ENCODE measurements at places on chromosomes 4 and X.

DNA sequence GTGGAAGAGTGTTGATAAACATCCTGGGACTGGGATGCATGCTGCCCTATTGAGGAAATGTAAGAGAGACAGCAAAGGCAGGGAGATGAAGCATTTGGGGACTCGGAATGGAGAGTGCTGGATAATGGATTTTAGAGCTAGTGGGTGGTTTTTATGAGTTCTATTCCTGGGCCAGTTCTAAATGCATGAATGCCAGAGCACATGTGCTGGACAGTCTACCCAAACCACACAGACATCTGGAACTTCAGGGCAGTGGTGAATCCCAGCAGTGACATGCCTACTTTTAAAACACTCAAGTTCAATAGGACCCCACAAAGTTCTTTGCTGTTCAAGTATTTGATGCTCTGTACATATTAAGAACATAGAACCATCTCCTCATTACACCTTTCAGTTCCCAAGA lies 133.9 kb downstream of the CBR4 start:
- DNase-seq, result no peak

GRCh38 chr4:79141530-79141929 lies 184.3 kb downstream of the NAA11 start:
- no peak for DNase-seq

DNA sequence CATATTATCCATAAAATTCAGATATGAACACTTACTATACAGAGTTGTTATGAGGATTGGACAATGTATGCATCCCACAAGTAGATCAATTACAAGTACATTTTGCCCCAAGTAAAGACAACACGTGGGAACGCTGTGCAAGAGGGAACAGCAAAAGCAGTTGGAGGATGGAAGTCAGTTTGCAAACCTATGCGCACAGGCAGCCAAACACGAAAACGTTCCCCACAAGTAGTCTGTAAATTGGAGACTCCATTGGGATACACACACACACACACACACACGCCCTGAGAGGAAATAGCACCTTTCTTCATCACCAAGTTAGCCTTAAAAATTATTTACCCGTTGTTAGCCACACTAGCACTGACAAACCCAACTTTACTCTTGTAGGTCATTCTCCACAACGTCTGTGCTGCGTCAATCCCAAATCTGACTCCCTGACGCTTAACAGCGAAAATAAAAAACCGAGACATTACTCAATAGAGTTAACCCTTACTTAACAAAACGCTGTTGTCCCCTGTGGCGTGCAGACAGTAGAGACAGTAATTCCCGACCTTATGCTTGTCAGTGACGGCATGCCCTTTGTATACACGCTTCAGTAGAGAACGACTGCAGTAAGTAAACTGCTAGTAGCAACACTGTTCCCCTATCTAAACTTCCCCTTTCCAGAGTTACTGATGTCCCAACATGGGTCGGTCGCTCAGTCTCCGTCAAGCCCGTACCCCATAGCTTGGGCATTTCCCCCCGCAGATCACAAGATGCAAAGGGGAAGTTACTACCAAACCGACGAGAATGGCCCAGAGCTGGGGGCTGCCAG lies 730 bp downstream of the MANBA start:
- peak; percentile 4 for DNase-seq

DNA sequence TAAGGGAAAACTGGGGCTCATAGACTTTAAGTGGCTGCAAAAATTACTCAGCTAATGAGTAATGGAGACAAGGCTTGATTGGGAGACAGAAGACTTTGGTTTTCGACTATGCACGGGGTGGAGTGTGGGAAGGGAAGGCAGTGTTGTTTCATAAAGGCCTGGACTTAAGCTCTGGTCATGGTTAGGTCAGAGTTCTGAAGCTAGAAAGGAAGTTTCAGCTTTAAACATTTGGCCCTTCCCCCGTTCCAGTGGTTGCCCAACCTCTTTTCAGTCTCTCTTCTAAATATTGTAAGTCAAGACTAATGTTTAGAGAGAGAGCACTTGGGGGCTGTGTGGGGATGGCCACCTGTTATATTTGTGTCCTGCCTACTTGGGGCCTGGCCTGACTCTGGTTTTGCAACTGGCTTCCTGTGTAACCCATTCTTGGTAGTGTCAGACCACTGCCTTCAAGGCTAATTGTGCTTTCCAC lies 21.0 kb downstream of the MSN start:
- DNase-seq, result no peak

- DNase-seq, result no peak
Observed at GRCh38 chr4:169988252-169988651, 37.9 kb downstream of the MFAP3L start.

All from smooth muscle cell of the brain vasculature (primary cell).